ENCODE measurements at places on chromosomes 16 and 17.

GRCh38 chr17:1294157-1294717 lies 14.8 kb downstream of the TRARG1 start:
- DNase-seq = peak; percentile 91

- no peak for DNase-seq
Measured at GRCh38 chr16:9860876-9861275, 321.4 kb downstream of the GRIN2A start.

- no peak for DNase-seq
Measured at GRCh38 chr17:38600416-38600815, 5.3 kb downstream of the SRCIN1 start.

DNA sequence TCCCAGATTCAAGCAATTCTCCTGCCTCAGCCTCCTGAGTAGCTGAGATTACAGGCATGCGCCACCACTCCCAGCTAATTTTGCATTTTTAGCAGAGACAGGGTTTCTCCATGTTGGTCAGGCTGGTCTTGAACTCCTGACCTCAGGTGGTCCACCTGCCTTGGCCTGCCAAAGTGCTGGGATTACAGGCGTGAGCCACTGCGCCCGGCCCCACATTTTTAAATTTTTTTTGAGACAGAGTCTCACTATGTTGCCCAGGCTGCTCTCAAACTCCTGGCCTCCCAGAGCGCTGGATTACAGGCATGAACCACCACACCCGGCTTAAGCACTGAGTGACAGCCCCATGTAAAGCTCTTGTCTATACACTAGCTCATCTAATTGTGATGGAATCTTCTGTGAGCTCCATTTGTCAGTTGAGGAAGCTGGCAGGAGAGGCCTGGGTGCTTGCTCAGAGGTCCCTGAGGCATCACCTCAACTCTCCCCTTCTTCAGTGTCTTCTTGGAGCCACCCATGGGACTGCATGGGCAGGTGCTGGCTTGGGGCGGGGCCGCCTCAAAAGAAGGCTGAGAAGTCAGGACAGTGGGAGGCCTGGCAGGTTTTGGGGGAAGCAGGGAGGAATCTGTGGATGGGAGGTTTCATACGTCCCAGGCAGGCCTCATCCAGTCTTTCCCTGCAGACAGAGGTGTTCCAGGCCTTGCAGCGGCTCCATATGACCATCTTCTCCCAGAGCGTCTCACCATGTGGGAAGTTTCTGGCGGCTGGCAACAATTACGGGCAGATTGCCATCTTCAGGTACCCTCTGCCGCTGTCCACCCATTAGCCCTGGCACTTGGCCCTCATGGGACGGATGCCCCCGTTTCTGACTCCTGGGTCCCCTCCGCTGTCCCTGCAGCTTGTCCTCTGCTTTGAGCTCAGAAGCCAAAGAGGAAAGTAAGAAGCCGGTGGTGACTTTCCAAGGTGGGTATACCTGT lies 1.5 kb downstream of the THOC6 start:
- no peak for DNase-seq

- no peak for DNase-seq
Measured at GRCh38 chr16:6560306-6561100, 772.1 kb upstream of the RBFOX1 start.

GRCh38 chr16:82229800-82230619 lies 60.0 kb upstream of the MPHOSPH6 start:
- peak; percentile 32 for DNase-seq

- no peak for DNase-seq
Measured at GRCh38 chr17:62188713-62189112, 123.6 kb upstream of the MED13 start.

GRCh38 chr16:85173981-85174751 lies 61.9 kb upstream of the CIBAR2 start:
- no peak for DNase-seq

GRCh38 chr16:68936736-68937631 lies 93.7 kb downstream of the TANGO6 start:
- no peak for DNase-seq

DNA sequence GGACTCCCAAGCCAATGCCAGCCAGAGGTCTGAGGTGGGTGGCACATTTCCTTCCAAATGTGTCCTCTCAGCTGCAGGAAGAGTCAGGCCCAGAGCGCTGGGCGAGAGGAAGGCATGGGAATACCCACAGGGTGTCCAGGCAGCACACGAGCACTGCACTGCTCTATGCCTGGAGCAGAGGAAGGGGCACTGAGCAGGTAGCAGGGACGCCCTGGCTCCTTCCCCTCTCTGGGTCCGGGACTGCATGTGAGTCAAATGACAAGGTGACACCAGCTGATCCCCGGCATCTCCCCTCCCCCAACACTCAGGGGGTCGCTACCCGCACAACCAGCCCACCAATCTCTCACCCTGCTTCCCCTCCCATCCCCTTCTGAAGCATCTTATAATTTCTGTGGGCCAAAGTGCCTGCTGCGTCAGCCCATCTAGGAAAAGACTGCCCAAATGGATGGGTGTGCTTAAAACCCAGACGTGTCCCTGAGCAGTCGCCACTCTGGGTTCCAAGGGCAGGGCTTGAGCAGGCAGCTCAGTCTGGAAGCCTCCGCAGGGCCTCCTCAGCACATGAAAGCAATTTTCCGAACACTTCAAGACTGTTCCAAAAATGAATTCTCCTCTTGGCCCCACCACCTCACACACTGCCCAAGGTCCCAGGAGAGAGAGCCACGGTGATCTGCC lies 12.0 kb upstream of the BCAR1 start:
- DNase-seq = no peak

GRCh38 chr16:79599837-79600637 lies 500 bp downstream of the MAF start:
- peak; percentile 32 for DNase-seq

- no peak for DNase-seq
Measured at GRCh38 chr17:31531336-31531980, 140.0 kb downstream of the RAB11FIP4 start.

- no peak for DNase-seq
Measured at GRCh38 chr16:28202147-28202746, 9.5 kb downstream of the XPO6 start.

DNA sequence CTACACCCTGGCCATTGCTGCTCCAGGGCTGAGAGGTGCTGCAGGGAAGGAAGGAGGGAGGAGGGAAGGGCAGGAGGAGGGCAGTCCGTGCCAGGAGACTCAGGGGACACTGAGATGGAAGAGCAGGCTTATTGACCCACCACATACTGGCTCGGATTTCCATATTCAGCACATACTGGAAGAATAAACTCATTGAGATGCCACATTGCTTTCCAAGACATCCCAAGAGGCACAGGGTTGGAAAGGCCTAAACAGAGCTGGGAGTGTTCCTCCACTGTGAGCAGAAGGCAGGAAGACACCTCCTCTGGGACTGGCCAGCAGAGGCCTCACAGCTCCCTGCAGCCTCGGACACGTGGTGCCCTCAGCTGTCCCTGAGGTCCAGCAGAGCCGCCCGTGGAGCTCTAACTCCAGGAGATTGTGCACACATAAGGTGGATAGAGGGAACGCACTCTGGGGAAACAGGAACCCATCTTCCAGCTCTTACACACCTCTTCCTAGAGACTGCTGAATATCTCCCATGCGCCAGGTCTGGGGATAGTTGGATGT lies 17.4 kb downstream of the CCDC182 start:
- DNase-seq = no peak

DNA sequence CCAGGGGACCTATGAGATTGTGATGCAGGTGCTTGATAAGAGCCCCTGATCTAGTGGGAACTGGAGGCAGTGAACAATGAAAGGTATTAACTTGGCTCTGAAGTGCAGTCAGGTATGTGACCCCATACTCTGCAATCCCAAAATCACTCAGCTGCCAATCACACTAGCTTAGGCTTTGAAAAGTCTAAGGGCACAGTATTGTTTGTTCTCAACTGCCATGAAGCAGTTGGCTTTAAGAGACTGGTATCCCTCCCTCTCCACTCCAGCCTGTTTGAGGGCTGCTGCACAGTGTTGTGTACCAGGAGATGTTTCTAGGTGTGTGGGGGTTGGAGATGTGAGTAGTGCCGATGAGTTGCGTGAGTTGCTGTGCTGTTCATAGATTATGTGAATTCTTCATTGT lies 2.4 kb downstream of the YPEL2 start:
- DNase-seq = no peak

DNA sequence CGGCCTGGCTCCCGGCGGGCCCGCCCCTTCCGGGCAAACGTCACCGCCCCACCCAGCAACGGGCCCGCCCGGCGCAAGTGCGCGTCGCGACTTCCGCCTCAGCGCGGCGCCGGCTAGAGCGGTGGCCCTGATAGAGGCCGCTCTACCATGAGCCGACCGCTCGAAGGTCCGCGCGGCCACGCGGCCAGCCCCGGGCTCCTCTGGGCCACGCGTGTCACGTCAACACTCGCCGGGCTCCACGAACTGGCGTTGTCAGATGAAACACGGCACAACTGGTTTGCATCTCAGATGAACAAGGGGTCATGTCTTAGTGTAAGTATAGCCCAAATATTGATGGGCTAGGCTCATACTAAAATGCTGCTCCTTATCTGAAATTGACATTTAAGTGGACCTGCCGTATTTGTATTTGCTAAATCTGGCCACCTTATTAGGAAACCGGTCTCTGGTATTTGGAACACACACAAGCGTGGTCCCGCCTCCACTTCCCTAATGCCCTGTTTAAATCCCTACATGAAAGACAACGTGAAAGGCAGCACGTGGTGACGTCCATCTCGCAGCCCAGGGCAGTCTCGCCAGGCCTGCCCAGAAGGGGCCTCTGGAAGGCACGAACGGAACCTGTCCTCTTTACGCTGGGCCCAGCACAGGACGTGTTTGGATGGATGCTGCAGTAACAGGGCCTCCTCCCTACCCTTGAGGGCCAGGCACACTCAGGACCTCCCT lies at the start of gene ZNF598:
Gene ZNF598, minus strand, starts transcription at position 31 of the 720 bp plus-strand sequence.
- peak; percentile 68 for DNase-seq

DNA sequence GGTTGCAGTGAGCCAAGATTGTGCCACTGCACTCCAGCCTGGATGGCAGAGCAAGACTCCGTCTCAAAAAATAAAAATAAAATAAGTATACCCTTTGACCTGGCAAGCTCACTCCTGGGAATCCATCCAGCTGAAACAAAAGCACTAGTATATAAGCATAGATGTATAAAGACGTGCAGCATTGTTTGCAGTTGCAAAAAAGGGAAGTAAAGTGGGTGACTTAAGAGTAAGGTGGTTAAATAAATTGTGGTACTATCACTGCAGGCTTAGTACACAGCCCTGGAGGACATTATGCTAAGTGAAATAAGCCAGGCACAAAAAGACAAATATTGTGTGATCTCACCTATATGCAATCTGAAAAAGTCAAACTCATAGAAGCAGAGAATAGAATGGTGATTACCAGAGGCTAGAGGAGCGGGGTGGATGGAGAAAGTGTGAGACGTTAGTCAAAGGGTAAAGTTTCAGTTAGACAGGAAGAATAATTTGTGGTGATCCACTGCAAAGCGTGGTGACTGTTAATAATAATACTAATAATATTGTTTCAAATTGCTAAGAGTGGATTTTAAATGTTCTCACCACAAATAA lies 113.0 kb downstream of the MYO1D start:
- no peak for DNase-seq

DNA sequence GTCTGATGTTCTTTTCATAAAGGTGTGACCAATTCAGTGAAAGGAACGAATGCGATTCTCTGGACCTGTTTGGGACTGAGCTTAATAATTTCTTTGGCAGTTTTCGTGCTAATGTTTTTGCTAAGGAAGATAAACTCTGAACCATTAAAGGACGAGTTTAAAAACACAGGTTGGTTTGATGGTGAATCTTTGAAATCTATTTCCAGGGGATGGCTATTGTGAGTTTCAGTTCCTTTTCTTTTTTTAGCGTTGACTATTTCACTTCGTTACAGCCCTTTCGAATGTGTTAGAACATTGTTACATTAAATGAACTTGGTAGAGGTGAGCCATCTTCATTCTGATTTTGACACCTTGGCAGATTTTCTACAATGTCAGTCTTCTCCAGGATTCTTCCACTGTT lies 1.2 kb downstream of the TNFRSF17 start:
- no peak for DNase-seq

DNA sequence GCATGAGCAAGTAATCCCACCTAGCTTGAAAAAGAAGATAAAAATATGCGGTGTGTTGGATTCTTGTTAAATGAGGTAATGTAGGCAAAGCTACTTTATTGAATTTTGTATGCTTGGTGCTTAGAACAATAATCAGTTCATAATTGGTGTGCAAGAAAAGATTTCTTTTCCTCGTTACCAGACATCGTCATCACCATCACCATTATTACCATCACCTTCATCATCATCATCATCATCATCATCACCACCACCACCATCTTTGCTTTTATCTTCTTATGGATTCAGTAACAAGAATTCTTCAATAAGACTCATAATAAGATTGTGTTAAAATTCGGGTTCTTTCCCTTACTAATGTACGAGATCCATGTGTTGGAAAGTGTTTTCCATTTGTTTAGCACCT lies 173.7 kb downstream of the RBFOX1 start:
- no peak for DNase-seq

- no peak for DNase-seq
Measured at GRCh38 chr16:63244631-63245030, 1208.4 kb upstream of the CDH8 start.

GRCh38 chr17:17849845-17850373 lies 13.1 kb upstream of the SREBF1 start:
- peak; percentile 82 for DNase-seq

GRCh38 chr17:3935140-3935542 lies 18.9 kb upstream of the P2RX1 start:
- DNase-seq = no peak

DNA sequence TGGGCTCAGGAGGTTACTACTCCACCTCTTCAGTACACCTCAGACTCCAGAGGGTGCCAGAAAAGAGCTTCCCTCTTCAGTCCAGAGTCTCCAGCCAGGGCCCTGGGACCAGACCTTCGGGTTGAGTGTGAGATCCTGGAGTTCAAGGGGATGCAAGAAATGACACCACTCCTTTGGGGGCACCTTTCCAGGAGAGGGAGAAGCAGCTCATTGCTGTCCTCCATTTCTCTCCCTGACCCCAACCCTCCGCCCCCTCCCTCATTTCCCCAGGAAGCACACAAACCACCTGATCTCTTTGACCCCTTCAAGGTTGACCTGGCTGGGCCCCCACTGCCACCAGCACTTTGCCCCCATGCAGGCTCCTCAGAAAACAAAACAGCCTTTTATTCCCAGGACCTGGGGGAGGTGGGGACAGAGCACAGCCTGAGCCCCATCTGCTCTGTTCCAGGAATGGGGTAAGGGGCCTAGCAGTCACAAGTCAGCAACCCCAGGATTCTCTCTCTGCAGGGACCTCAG lies 21.4 kb downstream of the CDH5 start:
- DNase-seq = no peak

DNA sequence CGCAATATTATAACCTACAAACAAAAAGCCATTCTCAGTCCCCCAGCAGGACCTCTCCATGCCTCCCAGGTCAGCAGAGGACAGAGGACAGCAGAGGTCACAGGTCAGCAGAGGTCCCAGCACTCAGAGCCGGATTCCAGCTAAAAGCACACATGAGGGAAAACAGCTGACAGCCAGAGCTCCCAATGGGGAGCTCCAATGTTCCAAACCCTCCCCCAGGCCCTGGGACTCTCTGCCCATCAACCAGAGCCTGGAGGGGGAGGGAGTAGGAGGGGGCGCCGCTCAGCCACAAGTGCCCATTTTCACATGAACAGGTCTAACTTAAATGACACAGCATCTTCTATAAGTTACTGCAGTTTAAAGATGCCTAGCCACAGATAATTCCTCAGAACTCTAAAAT lies 77.5 kb downstream of the ANKRD11 start:
- DNase-seq = no peak

GRCh38 chr16:17015702-17016101 lies 455.1 kb downstream of the XYLT1 start:
- DNase-seq = no peak
